ENCODE measurements at places on chromosomes 3 and 15.

GRCh38 chr15:53576841-53577240 lies 182.6 kb downstream of the WDR72 start:
- DNase-seq, result no peak
- H3K36me3 ChIP-seq, result no peaks in the 10 kb centered on the region
- no peak overlapping the region for H3K4me3 ChIP-seq
- H3K27me3 ChIP-seq, result no peaks in the 10 kb centered on the region
- H3K27ac ChIP-seq, result no peak overlapping the region

DNA sequence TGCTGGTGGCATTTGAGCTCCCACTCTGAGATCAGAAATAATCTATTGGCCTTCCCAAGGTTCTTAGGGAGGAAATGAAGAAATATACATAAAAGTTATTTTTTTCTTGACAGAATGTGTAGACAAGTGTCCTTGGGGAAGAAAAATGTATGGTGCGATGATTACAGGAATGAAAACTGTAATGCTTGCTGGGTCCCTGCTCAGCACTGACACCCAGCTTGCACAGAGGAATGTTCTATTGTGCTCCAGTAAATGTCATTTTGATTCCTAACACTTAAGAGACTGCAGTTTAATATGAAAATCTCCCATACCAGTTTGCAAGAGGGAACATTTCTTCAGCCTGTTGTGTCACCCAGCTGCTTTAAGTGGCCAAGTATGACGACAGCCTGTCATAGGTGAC lies 271.3 kb upstream of the TPM1 start:
- no peaks in the 10 kb centered on the region for H3K27me3 ChIP-seq
- H3K27ac ChIP-seq, result peak overlapping the region; percentile 71
- H3K4me3 ChIP-seq, result no peak overlapping the region
- H3K4me1 ChIP-seq, result peaks cover 7% of the 10 kb centered on the region
- H3K36me3 ChIP-seq, result peaks cover 16% of the 10 kb centered on the region

GRCh38 chr3:22922317-22922716 lies 280.8 kb upstream of the UBE2E2 start:
- no peaks in the 10 kb centered on the region for H3K27me3 ChIP-seq
- no peak for DNase-seq
- no peaks in the 10 kb centered on the region for H3K36me3 ChIP-seq
- no peak overlapping the region for H3K4me3 ChIP-seq
- H3K4me1 ChIP-seq, result peaks cover 15% of the 10 kb centered on the region
- H3K27ac ChIP-seq, result no peak overlapping the region

GRCh38 chr15:99224372-99225214 lies 24.8 kb downstream of the TTC23 start:
- no peak overlapping the region for H3K27ac ChIP-seq
- no peaks in the 10 kb centered on the region for H3K27me3 ChIP-seq
- H3K4me1 ChIP-seq, result no peaks in the 10 kb centered on the region
- DNase-seq, result no peak
